ENCODE measurements at places on chromosomes 1 and 21.

DNA sequence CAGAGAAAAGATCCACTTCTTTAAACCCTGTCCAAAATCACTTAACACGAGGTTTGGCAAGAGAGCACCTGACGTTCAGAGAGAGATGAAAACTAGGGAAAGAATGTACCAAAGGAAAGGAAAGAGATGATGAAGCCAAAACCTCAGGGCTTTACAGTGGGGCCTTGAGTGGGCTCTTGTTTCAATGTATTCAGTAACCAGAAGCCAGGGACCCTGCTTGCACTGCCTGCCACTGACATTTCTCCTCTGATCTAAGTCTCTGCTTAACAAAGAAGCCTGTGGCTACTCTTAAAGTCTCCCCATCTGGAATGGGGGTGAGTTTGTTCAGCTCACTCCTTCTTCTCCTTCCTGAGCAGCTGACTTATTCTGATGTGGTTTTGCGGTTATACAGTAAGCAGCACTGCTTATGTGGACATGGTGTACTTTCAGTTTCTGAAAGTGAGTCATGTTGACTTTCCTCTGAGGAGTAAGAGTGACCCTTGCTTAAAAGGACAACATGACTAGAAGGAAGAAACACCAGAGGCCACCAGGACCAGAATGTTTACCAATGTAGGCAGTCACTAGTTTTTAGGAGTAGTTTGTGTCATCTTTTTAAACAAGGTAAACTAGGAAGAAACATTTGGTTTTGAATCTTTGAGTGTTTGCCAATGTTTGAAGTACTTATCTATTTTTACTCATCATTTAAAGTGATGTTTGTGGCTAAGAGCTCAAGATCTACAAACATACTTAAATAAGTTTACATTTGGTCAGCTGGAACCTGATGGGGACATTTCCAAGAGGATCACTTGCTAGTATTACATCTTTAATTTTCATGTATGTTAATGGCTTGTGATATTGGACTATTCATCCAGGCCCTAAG, 87.4 kb downstream of the FASLG start:
- DNase-seq = peak; percentile 70

DNA sequence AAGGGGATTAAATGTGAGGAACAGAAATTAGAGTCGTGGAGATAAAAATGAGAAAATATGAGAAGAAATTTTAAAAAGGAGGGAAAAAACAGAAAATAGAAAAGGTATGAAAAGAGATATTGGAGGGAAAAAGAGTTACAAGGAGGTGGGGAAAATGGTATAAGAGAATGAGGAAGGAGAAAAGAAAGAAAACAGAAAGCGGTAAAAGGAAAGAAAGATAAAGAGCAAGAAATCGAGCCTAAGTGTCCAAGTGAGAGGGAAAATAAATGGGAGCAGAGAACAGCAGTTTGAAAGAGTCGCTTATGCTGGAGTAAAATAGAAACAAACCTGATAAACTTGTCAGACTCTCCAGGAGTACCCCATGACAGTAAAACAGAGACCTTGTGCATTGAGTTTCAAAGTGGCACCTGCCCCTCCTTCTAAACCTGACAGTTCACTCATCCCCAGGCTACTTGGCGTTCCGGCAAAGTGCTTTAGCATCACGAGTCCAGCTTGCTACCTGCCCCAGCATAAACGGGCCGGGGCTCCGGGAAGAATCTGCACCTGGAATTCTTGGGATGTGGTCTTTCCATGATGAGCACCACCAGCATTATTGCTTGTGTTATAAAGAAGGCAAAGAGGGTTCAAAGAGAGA, 585 bp downstream of the NEGR1 start:
- peak; percentile 6 for DNase-seq

DNA sequence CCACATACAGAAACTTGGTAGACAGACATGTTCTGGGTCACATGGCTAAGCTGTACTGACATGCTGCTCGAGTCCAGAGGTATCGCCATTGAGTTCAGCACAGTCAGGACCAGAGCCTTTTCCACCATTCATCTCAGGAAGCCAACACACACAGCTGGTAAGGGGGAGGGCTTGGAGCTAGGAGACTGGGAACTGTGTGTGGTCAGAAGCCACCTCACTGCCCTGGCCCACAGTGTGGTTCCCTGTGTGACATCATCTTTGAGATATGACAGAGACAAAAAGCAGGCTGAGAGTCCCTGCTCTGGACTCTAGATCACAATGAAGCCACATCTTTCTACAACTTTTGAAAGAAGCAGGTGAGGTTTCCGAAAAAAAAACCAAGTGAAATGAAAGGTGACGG, 107.2 kb downstream of the SIM2 start:
- no peak for DNase-seq

GRCh38 chr1:223726380-223727001, 14.2 kb downstream of the CAPN2 start:
- peak; percentile 88 for DNase-seq

DNA sequence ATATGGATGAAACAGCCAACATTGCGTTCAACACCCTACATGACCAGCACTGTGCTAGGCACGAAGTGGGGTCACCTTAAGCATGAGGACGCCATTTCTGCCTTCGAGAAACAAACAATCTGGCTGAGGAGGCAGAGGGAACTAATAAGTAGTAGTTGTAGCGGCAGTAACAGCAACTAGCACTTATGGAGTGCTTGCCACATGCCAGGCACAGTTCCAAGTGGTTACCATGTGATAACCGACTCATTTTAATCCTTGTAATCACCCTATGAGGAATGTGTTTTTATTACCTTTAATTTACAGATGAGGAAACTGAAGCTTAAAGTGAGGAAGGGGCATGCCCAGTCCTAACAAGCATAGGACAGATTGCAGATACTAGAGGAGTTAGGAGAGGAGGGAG, 33.7 kb downstream of the KCND3 start:
- no peak for DNase-seq

- peak; percentile 27 for DNase-seq
Measured at GRCh38 chr1:21295002-21295401, 4.7 kb upstream of the ECE1 start.

GRCh38 chr1:111139324-111139955, 453 bp downstream of the DRAM2 start:
- DNase-seq = peak; percentile 47

DNA sequence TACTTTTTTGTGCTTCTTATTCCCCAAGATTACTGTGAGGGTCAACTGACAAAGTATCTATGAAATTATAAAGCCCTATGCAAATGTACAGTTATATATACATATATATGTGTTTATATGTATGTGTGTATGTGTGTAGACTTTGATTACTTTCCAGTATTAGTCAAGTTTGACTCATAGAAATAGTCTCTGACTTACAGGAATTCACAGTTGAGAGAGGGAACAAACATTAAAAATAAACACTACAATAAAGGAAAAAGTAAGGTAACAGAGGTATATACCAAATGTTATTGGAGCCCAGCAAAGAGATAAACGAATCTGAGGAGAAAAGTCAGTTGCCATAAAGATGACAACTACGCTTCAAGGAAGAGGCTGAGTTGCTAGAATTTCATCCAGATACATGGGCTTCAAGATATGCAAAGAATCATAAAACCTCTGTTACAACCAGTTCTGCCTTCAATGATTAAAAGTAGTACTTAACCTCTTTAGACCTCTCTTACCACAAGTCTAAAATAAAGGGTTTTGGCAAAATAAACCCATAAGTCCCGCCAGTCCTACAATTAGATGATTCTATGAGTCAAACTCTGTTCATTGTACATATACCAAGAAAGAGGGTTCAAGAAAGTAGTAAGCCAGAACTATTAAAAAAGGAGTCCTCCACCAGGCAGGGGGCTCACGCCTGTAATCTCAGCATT, 7.2 kb downstream of the IFT25 start:
- no peak for DNase-seq

DNA sequence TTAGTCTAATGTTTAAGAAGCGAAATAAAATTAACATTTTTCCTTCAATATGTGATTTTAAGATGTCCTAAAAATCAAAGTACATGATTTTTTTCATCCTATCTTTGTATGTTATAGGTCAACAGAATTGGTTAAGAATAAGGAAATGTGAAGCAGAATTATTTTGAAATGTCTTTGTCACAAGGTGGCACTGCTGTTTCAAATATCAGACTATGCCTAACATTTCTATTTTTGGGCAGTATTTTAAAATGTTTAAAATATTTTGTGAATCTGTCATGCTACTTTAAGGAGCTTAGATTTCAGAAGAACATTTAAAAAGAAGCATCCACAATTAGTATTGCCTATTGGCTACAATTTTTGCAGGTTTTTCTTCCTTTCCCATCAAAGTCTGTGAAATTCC, 38.7 kb downstream of the AMY1C start:
- DNase-seq = no peak

DNA sequence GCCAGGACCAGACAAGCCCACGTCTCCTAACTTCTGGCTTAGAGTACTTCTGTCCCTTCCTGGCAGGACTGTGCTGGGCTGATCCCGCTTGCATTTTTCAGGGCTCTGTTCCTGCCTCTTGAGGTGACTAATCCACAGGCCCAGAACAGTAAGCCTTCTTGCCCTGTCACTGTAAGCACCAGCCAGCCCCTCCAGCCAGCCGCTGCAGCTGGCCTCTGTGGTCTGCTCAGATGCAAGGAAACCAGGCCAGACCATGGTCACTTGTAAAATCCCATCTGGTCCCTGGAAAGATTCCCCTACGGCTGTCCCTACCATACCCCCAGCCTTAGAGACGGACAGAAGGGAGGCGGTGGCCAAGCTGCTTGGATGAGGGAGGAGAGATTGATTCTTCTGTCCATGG, 74.2 kb downstream of the KIRREL1 start:
- DNase-seq = no peak

DNA sequence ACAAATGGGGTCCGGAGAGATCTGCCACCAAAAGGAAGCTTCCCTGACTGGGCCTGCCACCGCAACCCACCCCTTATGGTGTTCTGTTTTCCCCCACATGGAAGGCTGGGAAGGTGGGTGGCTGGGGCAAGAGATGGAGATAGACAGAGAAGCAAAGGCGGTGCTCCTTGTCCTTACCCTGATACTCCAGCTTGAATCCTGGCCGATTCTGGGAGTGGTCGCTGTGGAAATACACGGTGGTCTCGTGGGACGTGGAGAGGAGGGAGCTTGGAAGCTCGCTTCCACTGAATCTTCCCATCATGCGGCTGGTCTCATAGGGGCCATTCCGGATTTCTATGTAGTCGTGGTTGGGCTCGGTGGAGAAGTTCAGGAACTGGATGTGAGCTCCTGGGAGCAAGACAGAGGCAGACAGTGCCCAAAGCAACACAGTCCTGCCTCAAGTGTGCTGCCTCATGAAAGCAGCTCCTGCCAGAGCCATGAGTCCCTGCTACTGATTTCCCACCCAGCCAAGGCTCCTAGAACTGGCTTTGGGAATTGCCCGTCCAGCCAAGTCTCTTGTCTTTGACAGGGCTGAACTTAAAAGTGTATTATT, 138.5 kb downstream of the ZSCAN20 start:
- DNase-seq = no peak

DNA sequence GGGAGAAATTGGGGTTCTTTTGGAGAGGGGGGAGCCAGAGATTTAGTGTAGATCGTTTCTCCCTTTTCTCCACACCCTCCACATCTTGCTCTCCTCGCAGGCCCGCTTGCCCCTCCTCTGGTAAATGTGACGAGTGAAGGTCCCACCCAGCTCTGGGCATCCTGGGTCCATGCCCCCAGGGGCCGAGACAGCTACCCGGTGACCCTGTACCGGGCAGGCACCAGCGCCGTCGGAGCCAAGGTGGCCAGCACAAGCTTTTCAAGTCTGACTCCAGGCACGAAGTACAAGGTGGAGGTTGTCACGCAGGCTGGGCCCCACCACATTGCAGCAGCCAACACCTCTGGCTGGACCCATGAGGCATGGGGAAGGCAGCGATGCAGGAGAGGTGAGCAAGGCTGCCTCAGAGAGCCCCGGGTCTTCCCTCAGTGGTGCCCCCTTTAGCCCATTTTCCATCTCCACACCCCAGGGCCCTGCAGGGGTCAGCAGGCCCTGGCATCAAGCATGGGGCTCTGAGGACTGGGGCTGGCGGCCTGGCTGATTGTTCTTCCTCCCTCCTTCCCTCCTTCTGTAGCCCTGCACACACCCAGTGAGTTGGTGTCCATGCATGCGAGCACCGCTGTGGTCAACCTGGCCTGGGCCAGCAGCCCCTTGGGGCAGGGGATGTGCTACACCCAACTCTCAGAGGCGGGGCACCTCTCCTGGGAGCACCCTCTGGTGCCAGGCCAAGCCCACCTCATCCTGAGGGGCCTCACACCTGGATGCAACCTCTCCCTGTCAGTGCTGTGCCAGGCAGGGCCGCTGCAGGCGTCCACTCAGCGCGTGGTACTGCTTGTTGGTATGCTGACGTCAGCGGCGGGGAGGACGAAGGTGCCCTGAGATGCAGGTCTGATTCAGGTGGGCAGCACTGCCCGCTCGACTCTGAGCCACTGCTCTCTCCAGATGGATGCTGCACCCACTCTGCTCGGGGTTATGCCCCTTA, 16.4 kb upstream of the LGR6 start:
- DNase-seq = no peak

DNA sequence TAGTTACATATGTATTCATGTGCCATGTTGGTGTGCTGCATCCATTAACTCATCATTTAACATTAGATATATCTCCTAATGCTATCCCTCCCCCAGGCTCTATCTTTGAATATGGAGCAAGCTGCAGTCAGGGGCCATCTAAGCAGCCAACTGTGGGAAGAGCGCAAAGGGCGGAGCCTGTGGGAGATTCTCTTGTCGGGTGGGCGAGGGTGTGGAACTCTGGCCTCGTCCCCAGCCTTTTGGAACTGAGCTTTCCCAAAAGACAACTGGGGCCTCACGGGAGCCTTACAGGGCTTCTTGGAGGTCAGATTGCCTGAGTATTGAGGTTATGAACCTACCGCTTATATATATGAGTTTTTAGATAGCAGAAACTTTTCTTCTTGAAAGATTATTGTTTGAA, 117.2 kb downstream of the HHAT start:
- no peak for DNase-seq

DNA sequence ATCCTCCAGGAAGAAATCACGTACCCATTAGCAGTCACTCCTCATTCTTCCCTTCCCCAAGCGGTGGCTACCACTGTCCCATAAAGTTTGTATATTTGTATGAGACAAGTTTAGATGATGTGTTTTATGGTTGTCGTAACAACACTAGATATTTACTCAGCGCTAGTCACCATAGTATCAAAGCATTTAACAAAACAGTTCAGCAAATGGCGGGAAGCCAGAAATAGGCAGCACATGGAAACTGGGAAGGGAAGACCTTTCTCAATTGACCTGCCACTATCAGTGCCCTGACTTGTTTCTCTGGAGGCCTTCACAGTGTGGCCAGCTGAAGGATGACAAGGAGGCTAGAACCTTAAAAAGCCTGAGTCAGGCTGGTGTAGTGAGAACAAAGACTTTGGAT, 31.1 kb downstream of the CNST start:
- no peak for DNase-seq

GRCh38 chr1:218384581-218384993, 39.5 kb downstream of the TGFB2 start:
- no peak for DNase-seq

DNA sequence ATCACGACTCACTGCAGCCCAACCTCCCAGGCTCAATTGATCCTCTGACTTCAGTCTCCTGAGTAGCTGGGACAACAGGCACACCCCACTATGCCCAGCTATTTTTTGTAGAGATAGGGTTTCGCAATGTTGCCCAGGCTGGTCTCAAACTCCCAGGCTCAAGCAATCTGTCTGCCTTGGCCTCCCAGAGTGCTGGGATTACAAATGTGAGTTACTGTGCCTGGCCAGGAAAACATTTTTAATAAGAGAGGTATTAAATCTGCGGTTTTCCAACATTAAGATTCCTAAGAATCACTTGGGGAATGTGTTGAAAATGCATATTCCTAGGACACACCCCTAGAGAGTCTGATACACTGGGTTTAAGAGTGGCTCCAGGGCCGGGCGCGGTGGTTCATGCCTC, 8.7 kb downstream of the CSF1 start:
- DNase-seq = no peak
